Esophagus squamous epithelium (tissue), 5 donors: ENCODE measurements at places on chromosomes 6 and 20.

DNA sequence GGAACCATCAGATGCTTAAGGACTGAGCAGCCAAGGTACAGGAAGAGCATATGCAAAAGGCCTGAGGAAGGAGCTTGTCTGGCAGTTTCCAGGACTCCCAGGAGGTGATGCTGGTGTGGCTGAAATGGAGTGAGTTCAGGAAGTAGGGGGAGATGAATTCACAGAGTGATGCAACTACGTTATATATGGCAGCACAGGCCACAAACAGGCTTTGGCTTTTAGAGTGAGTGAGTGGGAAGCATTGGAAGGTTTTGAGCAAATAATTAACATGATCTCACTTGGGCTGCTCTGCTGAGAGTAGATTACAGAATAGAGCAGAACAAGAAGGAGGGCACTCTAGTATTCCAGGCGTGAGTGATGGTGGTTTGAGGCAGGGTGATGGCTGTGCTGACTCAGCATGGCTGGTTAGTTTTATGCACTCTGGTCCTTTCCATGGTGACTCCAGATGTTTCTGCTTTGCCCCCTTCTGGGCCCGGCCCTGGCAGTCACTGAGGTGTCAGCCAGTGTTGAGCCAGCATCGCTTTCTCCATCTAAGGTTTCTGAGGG, 6.5 kb downstream of the BTN2A2 start:
- DNase-seq, result no peak

DNA sequence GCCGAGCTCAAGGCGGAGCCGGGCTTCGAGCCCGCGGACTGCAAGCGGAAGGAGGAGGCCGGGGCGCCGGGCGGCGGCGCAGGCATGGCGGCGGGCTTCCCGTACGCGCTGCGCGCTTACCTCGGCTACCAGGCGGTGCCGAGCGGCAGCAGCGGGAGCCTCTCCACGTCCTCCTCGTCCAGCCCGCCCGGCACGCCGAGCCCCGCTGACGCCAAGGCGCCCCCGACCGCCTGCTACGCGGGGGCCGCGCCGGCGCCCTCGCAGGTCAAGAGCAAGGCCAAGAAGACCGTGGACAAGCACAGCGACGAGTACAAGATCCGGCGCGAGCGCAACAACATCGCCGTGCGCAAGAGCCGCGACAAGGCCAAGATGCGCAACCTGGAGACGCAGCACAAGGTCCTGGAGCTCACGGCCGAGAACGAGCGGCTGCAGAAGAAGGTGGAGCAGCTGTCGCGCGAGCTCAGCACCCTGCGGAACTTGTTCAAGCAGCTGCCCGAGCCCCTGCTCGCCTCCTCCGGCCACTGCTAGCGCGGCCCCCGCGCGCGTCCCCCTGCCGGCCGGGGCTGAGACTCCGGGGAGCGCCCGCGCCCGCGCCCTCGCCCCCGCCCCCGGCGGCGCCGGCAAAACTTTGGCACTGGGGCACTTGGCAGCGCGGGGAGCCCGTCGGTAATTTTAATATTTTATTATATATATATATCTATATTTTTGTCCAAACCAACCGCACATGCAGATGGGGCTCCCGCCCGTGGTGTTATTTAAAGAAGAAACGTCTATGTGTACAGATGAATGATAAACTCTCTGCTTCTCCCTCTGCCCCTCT, 1.1 kb downstream of the CEBPB start:
- peak; percentile 27 for DNase-seq

- DNase-seq, result no peak
Observed at GRCh38 chr6:121830736-121831135, 395.3 kb downstream of the GJA1 start.

GRCh38 chr6:142679907-142680700, 264.9 kb downstream of the HIVEP2 start:
- DNase-seq, result no peak

- no peak for DNase-seq
Observed at GRCh38 chr20:11242320-11242719, 568.5 kb upstream of the JAG1 start.

- no peak for DNase-seq
Observed at GRCh38 chr6:155694419-155694790, 238.8 kb upstream of the NOX3 start.

- DNase-seq, result no peak
Observed at GRCh38 chr20:58921564-58921963, 59.5 kb upstream of the NELFCD start.

- no peak for DNase-seq
Observed at GRCh38 chr20:38799203-38799602, 6.3 kb upstream of the PPP1R16B start.

DNA sequence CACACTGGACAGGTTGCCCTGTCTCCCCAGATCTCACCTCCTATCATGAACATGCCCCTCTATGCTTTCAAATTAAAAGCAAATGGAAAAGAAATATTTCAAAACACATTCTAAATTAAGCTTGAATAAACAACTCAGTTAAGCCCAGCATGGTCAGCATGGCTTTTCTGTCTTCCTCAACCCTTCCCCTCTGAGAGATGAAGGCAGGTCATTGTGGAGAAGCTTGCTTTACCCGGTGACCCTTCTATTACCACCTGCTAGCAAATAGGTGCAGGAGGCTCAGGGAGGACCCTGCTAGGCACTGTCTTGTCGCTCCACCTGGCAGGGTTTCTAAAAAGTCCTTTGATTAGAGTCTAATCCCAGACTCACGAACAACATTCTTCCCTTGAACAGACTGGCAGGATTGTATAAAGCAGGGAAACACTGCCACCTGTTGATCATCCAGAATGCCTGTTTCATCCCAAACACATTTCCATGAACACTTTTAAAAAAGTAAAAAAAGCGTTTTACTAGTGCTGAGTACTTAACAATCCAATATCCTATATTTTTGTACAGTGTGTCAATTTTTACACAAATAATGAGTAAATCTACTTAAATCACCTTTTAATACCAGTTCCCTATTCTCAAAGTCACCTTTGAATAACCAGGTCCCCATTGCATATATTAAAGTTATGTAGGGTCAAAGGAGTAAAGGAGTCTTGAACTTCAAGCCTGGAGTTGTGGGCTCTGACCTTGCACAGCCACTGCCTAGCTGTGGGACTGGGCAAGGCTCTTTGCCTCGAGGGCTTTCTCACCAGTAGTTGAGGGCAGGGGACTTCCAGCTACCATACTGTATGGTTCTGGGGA, 75.5 kb downstream of the GPR6 start:
- no peak for DNase-seq

DNA sequence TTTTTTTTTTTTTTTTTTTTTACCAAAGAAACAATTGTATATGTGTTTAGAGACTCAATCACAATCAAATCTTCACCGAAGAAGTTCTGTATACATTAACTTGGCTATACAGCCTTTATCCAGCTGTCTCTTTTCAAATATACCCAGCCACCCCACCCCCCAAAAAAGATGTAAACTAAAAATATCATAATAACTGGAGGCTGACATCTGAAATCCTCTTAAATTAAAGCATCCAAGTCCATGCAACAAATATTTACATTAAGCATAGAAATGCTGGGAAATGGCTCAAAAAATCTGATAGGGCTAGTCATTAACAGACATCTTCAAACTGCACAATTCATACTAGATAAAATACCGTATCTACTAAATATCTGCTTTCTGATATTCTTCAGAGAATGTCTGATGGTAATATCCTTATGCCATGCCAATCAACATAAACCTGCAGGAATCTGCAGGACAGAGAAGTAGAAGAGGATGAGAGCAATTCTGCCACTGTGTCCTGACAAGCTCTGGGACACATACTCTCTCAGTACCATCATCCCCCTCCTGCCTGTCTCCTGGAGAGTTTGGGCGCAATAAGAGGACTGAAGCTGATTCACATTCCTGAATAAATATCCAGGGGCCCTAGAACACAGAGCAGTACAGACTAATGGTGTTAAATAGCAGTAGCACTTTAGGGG, 152.4 kb downstream of the KIF6 start:
- no peak for DNase-seq

DNA sequence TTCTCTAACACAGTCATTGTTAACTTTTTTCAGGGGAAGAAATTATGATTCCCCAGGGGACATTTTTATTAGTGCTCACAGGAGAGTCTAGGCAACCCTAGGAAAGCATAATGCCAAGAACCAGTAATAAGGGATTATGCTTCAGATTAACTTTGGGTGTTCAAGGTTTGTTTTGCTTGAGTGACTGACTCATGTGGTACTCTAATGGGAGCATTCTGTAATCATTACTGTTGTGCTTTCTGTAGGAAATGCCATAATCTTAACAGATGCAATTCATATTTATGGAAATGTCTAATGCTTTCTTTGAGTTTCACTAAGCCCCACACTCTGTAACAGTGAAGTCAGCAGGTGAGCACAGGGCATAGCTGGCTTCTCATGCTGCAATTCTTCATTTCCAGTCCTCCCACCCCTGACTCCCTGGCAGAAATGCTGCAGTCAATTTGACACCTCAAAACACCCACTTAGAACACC, 263.4 kb upstream of the MAN1A1 start:
- DNase-seq, result no peak
